ENCODE measurements at places on chromosomes 2 and 18. TPM values are rescaled to one million over a fixed set of nuclear protein-coding genes. Genes with fewer than 3 reads are reported as not detected.

DNA sequence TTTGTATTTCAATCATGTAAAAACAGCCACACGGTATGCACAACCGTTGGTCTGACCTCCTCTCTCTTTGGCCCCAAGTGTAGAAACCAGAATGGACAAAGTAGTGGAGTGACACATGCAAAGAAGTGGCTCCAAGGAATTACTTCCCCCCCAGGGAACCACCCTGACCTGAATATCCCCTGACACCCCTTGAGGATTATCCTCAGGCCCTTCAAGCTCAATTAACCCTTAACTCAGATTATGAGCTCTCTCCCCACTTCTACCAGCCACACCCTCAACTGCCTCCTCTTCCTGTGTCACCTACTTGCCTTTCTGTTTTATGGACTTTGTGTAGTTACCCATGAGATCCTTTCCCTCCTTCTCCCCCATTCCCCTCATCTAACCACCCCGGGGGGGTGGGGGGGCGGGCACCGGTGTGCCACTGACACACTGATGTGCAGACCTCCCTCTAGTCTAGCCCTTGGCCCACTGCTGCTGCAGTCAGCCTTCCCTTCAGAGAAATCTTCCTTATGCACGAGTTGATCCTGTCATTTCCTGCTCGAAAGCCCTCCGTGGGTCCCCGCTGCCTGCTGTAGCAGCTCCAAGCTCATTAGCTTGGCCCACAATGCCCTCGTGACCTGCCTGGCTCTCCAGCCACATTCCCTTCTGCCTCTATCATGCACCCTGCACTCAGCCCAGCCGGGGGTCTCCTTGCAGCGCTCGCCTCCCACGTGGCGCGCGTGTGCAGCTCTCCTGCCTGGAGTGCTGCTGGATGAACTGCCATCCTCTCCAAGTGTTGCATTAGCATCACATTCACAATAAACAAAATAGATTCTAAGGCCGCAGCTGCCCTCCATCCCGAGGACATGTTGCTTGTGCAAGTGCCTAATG is 40.1 kb upstream of the TMEM177 start:
- DNase-seq = no peak
- no peaks in the 10 kb centered on the region for H3K36me3 ChIP-seq
- H3K27me3 ChIP-seq = no peaks in the 10 kb centered on the region
- H3K4me3 ChIP-seq = no peak overlapping the region

The RAB6C gene
- total RNA-seq = 0.40 TPM

The SPP2 gene
- not detected for total RNA-seq

- H3K36me3 ChIP-seq = no peaks in the 10 kb centered on the region
- H3K4me1 ChIP-seq = no peaks in the 10 kb centered on the region
- DNase-seq = no peak
Observed at GRCh38 chr2:242017086-242017485, 147.6 kb downstream of the RTP5 start.

- DNase-seq = peak; percentile 37
- peak overlapping the region; percentile 99 for H3K27ac ChIP-seq
- no peaks in the 10 kb centered on the region for H3K27me3 ChIP-seq
- H3K36me3 ChIP-seq = no peaks in the 10 kb centered on the region
- peaks cover 59% of the 10 kb centered on the region for H3K4me1 ChIP-seq
Observed at GRCh38 chr2:86037795-86038192, 67.9 kb downstream of the POLR1A start.

DNA sequence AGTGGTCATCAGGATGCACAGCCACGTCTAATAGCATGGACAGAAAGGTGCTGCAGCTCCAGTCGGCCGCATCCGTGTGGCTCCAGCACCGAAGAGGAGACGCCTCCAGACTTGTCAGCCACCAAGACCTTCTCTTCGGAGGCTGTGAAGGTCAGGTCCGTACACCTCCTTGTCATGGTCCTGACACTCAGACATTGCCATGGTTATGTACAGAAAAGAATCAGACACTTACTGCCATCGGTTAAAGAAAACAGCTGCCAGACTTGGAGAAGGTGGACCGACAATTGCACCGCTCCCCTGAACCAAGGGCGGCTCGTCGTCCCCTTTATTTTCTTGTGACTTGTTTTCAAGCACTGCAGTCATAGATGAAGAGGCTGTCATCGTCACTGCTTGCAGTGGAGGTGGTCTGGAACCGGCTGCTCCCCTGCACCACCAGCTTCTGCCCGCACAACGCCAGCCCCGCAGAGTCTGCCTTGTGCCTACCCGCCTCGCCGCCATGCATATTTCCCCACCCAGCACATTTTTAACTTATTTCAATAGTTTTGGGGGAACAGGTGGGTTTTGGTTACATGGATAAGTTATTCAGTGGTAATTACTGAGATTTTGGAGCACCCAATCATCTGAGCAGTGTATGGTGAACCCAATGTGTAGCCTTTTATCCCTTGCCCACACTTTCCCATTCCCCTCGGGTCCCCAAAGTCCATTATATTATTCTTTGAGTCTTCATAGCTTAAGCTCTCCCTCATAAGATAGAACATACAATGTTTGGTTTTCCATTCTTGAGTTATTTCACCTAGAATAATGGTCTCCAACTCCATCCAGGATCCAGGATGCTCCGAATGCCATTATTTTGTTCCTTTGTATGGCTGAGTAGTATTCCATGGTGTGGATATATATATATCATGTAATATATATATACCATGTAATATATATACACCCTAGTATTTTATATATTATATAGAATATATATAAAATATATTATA is 18.1 kb downstream of the FBXO48 start:
- no peaks in the 10 kb centered on the region for H3K27me3 ChIP-seq
- DNase-seq = no peak
- no peak overlapping the region for H3K27ac ChIP-seq
- no peaks in the 10 kb centered on the region for H3K36me3 ChIP-seq

DNA sequence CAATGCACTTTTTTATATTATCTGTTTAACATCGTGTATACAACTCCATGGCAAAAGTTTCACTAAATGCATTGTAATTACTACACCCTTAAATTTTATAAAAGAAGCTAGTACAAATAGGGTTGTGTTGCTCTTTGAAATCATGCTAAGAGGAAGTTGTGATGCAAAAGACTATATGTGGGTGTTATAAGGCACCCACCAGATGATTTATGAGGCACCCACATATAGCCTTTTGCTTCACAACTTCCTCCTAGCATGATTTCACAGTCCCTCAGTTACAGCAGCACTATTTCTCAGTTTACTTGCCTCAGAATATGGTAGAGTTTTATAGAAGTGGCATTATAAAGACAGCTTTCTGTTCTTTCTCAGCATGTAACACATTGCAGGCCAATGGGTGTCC is 277.3 kb upstream of the DOK6 start:
- H3K27ac ChIP-seq = no peak overlapping the region
- H3K27me3 ChIP-seq = no peaks in the 10 kb centered on the region
- no peaks in the 10 kb centered on the region for H3K36me3 ChIP-seq
- H3K4me1 ChIP-seq = no peaks in the 10 kb centered on the region
- DNase-seq = no peak
- H3K4me3 ChIP-seq = no peak overlapping the region

The MSTN gene
- 0.45 TPM for total RNA-seq

The PLCD4 gene
- 3.1 TPM for total RNA-seq
